NB4 (cell line): ENCODE measurements at places on chromosomes 16 and 17.

GRCh38 chr16:82295290-82296201 lies 125.5 kb upstream of the MPHOSPH6 start:
- DNase-seq: no peak

DNA sequence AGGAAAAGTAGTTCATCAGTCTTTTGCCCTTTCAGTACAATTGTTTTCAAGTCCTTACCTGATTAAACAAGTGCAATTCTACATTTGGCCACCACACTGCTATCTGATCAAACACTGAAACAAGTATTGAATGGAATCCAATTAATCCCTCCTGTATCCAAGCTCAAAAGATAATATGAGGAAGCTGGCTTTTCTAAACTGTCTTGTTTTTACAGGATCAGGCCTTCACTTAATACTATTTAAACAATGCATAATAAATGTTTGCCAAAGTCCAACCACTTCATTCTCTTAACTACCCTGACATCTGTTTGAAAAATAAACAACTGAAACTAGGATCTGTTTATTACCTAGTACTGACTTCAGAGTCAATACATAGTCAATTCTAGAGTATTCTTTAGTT lies 131.6 kb downstream of the MRTFB start:
- no peak for DNase-seq

- no peak for DNase-seq
Observed at GRCh38 chr17:60403962-60404361, 12.0 kb upstream of the USP32 start.

DNA sequence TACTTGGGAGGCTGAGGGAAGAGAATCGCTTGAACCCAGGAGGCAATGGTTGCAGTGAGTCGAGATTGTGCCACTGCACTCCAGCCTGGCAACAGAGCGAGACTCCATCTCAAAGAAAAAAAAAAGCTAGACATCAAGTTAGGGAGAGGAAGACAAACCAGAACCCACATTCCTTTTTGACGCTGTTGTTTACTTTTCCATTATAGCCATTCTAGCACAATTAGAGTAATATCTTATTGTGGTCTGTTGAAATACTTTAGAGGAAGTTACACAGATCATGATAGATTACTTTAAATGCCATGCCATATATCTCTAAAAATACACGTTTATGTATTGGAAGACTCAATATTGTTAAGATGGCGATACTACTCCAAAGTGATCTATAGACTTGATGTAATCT lies 16.5 kb upstream of the ABCC1 start:
- no peak for DNase-seq

- no peak for DNase-seq
Observed at GRCh38 chr16:68972013-68972412, 128.7 kb downstream of the TANGO6 start.
